Stimulated activated CD4-positive, alpha-beta T cell treated with anti-CD3 and anti-CD28 coated beads, Interleukin-4, amount 100 ng/mL, for 48 hours (primary cell): ENCODE measurements at places on chromosomes 1 and 21.

DNA sequence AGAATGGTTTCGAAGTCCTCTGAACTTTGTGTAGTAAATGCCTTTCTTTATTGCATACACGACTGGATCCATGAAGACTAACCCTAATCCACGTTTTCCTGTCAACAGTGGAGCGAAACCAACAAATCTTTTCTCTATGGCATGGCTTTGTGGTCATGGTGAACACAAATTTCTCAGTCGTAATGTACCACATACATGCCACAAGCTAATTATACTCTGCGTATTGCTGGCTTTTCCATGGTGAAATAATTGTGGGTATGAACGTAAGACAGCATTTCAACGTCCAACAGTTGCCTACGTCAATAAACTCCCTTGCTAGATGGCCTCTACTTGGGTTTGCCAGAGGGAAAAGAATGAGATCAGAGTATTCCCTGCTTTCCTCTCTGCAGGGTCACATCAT, 27.5 kb downstream of the INTS7 start:
- DNase-seq = no peak

- DNase-seq = no peak
These were observed 73.1 kb downstream of the ATP6V1G3 start for GRCh38 chr1:198467342-198467741.

DNA sequence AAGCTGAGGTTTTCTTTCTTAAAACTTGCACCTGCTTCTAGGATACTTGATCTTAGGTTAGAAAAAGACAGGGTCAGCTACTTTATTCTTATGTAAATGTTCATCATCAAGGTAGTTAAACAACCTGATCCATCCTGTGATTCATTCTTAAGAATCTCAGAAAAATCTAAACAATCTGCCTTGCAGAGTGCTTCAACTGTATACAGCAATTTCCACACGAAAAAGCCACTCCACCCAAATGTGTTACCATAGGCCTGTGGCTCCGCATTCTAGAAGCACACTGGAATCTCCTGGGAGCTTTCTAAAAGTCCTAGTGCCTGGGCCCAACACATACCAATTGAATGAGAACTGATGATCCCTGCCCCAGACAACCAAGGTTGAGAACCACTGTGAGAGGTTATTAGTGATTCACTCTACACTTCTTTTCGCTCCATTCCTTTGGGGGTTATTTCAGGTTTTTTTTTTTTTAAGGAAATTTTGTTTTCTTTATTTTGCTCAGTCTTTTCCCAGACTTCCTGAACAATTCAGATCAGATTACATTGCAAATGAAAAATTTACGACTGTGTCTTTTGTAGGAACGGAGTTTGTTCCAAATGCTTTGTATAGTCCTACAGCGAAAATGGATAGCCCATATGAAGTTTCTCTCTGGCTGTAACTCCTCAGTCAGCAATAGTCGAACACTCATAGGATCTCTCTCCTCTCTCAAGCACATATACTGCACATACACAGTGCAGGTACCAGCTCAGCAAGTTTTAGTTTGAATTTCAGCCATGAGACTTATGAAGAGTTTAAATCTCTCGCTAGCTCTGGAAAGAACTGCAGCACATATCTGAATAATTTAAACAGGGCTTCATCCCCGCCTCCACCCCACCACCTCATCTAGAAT, 16.1 kb downstream of the SMYD2 start:
- DNase-seq = no peak

GRCh38 chr1:109193653-109194590, 19.8 kb upstream of the SARS1 start:
- DNase-seq = peak; percentile 62

DNA sequence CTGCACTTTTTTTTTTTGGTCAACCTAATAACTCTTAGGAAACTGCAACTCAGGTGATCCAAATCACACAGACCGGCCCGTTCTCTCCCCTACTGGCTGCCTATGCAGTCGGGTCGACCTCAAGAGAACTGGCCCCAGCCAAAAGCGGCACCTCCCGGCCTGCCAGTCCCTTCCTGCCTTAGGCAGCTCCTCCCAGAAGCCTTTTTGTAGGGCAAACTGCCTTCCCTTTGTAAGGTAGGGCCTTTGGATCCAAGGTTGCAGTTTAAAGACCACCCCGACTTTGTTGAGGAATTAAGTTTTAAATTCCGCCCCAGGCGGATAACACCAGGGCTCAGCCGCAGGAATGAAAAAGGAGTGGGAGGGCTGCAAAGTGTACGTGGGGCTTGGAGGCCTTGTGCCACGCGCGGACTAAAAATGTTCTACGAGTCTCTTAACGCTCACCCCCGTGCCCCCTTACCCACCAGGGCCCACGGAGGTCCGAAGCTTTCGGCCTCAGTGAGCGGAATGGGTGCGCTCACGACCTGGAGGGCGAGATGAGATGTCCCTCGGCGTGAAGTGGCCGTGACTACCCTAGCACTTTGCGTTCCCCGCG, 642 bp upstream of the ST3GAL3 start:
- no peak for DNase-seq

GRCh38 chr1:119739150-119739549, 27.4 kb downstream of the PHGDH start:
- DNase-seq = no peak

DNA sequence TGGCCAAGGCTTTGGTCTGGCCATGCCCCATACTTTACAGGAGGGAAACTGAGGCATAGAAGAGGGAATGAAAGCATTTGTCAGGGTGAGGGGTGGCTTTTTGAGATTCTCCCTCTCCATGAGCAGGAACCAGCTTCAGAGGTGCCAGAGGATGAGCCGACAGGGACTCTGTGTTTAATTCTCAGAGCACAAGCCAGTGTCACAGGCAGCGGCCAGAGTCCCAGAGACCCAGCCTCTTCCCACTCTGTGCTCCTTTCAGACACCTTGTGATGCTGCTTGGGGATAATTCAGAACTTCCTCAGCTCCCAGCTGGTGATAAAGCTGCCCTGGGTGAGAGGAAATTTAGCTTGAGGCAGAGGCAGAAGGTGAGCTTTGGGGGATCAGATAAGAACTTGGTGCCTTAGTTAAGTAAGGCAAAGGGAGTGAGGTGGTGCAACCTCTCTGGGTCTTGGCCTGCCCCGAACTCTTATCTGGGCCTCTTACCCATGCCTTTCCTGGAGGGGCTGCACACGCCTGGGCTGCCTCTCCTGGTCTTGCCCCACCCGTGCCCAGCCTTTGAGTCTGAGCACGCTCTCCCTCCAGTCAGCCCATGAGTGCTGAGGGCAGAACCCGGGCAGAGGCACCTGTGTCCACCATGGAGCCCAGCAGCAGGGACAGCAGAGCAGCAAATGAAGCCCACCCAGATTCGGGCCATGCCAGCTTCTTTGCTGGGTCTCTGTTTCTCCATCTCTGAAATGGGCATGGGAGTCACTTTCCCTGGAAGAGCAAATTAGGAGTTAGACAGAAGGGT, 175.6 kb upstream of the C1orf174 start:
- DNase-seq = no peak

DNA sequence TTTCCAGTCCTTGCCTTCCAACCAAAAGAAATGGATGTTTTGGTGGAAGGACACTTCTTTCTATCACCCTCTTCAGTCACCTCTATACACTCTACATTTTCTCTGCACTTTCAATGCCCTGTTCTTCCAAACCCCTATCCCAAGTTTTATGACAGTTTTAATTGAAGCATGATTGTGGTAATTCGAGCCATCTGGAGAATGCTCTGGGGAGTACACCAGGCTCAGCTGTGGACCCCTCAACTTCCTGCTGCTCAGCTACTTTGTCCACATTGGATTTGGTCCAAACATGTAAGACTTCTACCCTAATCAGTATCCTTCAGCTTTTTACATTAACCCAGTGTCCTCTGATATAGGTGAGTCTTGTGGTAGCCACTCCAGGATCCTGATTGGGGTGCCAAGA, 129.6 kb downstream of the SYT2 start:
- DNase-seq = no peak

GRCh38 chr21:45356251-45356650, 48.7 kb upstream of the COL18A1 start:
- no peak for DNase-seq

GRCh38 chr21:41651830-41652229, 115.0 kb downstream of the RIPK4 start:
- DNase-seq = no peak

DNA sequence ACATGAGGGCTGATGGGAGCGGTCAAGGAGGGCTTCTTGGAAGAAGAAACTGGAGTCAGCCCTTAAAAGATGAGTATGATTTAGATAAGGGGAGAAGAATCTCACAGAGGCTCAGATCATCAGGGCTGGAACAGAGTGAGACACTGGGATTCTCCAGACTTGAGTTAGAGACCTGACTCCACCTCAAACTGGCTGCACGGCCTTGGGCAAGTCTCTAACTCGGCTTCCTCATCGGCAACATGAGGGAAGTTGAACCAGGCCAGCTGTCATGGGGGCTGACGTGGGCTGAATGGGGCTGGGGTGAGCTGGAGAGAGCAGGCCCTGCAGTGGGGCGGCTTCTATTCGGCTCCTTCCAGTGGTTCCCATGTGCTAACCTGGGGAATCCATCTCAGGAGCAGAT, 2.5 kb downstream of the C1QC start:
- DNase-seq = no peak

DNA sequence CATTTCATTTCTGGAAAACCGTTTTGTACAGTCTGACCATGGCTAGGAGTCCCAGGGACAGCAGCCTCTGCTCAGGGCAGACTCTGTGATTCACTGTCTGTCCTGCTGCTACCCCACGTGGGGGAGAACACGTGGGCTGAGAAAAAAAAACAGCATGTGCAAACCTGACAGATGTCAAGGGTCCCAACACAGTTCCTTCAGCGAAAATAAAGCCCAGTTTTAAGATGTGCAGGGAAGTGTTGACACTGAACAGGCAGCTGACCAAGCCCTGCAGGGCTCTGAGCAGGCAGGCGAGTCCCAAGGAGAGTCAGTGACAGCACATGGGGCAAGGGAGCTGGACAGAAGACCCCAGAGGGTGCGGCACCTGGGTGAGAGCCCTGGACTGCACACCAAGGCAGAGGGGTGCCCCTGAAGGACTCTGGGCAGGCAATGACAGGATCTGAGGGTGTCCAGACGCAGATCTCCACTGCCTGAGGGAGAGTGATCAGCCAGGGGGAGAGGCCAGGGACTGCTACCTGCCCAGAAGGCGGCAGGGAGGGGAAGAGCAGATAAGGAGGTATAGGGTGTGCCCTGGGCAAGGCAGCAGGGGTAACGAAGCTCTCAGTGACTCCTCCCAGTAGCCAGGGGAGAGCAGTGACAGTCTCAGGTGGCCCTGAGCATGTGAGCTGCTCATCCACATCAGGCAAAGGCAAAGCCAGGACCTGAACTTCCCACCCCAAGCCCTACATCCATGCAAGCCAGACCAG, 5.1 kb upstream of the SPATC1L start:
- no peak for DNase-seq

GRCh38 chr1:180773210-180773865, 139.4 kb upstream of the KIAA1614 start:
- no peak for DNase-seq

DNA sequence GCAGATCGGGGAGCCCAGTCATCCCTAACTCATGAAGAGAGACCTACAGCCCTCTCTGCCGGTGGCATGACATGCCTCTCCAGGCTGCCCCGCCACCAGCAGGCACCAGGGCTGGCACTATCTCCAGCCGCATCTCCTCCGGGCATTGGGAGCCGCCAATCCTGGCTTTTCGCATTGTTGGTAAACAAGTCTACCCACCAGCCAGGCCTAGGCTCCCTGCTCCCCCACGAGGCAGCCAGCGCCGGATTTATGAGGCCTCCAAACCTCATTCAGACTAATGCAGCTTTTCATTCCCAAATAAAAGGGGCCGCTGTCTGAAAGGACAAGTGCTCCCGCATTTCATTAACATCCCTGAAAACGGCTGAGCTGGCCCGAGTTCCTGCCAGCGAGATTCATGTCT, 3.4 kb upstream of the GRIK3 start:
- DNase-seq = no peak

GRCh38 chr21:42353623-42354022, 2.8 kb upstream of the TFF2 start:
- DNase-seq = no peak

DNA sequence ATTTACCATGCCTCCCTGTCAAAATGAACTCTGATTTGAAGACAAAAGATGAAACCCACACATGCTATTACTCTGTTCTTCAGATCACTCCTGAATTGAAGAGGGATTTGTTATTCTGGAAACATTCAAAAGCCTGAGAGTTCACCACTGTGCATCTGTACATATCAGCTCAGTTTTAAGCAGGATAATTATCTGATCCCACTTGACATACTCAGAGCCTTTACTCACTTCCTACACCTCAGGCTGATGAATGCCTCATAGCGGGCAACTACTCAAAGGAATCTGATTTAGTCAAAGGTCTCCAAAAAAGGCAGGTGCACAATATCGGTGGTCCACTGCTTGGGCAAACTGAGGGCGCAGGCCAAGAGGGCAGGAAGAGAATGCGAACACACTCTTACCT, 47.5 kb upstream of the LPAR3 start:
- no peak for DNase-seq

DNA sequence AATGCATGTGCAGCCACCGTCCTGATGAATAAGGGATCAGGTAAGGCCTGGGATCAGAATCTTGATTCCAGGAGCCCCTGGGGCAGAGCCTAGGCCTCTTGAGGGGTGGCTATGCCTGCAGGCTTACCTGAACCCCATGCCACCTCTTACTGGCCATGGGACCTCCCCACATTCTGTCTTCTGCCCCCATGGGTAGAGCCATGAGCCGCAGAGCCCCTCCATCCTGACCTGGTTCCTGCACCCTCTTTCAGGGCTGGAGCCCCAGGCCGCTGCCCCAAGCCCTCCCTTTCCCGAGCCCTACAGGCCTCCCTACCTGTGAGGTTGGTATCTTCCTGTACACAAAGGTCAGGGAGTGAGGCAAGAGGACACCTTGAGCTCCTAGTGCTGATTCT, 120.8 kb downstream of the DMRTB1 start:
- DNase-seq = no peak

DNA sequence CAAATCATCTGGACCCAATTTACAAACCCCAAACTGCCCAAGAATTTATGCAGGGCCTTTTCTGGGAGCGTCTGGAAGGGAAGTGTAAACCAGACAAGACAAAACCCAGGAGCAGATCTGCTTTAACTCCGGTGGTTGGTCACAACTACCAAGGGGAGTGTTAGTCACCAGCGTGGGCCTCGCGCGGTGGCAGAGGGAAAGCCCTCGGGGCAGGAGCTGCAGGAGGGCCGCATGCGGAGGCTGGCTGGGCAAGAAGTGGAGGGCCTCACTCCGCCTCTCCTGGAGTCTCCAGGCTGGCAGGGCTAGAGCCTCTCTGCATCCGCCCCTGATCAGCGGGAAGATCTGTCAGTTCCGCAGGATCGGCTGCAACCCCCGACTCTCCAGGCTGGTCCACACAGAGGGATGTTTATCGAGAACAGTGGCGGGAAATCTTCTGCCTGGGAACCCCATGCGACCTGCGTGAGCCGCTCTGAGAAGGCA, 2.0 kb downstream of the COL24A1 start:
- DNase-seq = no peak

DNA sequence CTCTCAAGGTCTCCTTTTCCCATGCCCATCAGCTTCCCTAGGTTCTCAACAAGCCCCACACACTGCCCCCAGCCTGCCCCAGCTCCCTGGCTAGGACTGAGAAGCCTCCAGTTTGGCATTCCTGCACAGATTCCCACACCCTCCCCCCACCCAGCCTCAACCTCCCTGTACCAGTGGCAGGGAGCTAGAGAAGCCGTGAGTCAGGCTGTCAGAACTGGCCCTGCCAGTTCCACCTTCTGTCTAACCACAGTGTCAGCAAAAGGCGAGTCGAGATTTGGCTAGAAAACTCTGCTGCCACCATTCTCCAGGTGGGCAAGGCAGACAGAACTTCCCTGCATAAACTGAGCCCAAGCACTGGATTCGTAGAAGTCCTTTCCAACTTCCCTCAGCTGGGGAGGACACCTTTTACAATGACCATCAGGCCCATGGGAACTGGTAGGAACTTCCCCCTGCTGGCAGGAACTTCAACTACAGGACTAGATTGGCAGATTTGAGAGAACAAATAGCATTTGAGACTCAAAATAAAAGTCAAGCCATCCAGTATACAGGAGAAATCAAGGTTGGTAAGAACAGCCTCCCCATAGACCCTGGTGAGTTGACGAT, 31.0 kb downstream of the TNNT2 start:
- no peak for DNase-seq
